ENCODE measurements at places on chromosomes 1 and 21. TPM values are rescaled to one million over a fixed set of nuclear protein-coding genes. Genes with fewer than 3 reads are reported as not detected.

Gene USP48
- 42.7 TPM for total RNA-seq

Gene AADACL3
- total RNA-seq = not detected

Gene MROH9
- total RNA-seq = not detected

Gene FAM177B
- not detected for total RNA-seq

DNA sequence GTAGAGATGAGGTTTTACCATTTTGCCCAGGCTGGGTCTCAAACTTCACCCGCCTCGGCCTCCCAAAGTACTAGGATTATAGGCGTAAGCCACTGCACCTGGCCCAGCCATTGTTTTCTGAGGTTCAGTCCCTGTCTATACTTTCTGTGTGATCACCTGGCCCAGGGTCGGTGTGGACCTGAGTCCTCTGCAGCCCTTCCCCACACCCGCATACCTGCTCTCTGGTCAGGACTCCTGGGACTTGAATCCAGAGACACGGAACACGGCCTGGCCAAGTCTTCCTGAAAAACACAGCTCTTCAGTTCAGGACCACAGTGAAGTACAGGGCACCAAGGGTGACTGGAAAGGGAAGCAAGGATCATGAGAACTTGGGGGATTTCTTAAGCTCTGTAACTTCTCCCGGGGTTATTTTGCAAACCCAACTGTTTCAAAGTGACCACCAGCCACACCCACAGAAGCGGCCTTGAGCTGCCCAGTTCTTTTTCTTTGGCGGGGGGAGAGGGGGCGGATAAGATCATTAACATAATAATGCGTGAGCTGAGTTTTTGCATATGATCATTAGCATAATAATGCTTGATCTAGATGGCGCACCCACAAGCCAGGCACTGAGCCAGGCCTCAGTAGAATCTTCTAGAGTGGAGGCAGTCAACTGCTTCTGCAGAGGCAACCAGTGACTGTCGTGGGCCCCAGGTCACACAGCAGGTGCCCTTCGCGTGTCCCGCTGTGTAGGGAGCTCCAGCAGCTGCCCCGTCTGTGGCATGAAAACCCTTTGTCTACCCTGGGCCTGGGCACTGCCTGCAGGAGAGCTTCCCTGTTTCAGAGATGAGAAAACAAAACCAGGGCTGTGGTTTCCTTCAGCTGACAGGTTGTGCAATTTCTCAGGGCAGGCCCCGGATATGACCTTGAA is 1.7 kb upstream of the NADK start:
- DNase-seq = no peak
